Retinal pigment epithelial cell (primary cell): ENCODE measurements at places on chromosomes 7 and 10.

DNA sequence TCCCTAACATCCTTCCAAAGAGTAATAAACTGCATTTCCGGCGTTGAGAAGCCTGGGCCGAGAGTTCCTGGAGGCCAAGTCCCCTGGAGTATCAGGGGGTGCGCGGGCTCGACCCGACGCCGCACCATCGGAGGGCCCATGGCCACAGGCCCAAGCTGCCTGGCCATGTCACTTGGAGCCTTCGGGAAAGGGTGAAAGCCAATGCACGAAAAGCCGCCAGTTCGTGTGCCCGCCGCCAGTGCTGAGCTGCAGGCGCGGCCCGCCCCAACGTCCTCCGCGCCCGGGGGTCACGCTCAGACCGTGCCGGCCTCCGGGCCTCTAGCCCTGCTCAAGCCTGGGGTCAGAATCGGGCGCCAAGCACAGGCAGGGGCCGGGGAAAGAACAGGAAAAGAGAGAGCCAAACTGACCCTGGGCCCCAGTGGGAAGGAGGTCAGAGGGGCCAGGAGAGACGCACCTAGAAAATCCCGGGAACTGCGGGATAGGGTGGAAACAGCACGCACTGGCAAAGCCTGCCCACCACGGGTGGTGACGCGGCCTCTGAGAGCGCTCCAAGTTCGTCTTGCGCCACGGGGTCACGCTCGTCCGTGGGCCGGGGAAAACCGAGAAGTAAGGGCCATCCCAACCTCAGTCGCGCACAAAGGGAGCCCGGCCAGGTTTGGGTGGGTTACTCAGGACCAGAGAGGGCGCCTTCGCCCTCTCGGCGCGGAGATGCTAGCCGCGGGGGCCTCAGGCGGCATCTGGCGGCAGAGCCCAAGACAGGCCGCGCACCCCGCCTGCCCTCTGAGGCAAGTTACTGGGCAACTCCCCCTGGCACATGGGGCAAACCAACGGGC lies 4.2 kb upstream of the EBF3 start:
- no peak for DNase-seq

GRCh38 chr7:47040795-47041347 lies 541.0 kb downstream of the TNS3 start:
- no peak for DNase-seq

DNA sequence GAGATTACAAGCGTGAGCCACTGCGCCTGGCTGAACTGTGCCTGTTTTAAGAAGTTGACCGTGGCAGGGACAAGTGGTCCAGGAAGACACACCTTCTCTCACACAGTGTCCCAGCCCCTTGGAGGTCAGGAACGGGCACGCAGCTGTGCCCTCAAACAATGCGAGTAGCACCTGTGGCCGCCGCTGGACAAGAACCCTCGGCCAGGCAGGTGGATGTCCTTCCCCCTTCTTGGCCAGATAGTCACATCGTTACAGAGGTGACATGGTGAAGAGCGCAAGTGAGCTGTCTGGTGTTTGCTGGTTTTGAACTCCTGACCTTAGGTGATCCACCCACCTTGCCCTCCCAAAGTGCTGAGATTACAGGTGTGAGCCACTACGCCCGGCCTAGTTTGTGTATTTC lies 8.8 kb downstream of the ZFAND2A start:
- no peak for DNase-seq

DNA sequence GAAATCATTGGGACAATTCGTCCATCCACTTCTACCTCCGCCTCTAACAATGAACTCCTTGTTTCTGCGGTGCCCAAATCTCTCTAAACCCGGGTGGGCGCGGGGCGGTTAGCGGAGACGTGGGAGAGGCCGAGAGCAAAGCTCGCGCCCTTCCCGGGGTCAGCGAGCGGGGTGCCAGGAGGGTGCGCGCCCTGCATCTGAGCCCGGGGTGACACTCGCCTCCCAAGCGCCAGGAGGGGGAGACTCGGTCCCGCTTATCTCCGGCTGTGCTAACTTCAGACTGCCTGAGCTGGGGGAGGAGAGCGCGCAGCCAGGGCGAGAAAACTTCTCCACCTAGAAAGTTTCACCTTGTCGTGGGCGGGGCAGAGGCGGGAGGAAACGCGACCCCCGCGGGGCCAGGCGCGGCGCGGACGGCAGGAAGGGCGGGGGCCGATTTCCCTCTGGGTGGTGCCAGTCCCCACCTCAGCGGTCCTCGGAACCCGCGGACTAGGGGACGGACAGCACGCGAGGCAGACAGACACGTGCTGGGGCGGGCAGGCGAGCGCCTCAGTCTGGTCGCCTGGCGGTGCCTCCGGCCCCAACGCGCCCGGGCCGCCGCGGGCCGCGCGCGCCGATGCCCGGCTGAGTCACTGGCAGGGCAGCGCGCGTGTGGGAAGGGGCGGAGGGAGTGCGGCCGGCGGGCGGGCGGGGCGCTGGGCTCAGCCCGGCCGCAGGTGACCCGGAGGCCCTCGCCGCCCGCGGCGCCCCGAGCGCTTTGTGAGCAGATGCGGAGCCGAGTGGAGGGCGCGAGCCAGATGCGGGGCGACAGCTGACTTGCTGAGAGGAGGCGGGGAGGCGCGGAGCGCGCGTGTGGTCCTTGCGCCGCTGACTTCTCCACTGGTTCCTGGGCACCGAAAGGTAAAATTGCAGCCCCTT lies at the start of gene MET:
TSS of gene MET (plus strand) at position 516 of the 915 bp plus-strand sequence. CDS start 26,889 bp downstream, outside the sequence.
- peak; percentile 55 for DNase-seq

DNA sequence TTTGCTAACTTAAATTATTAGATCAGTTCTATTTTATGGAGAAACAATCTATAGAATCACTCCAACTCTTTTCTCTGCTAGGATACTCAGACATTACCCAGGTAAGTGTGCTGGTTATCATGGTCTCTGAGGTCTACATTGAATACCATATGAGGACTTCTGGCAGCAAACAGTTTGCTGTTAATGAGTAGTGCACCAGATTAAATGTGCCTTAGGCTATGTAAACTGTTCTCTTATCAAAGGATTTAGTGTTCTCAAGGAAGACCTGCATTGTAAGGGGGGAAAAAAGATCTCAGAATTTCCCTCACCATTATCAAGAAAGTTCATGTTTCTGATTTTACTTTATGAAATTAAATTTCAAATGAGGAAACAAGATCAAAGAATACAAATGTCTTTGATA lies 107.5 kb downstream of the ITGB8 start:
- DNase-seq: no peak

DNA sequence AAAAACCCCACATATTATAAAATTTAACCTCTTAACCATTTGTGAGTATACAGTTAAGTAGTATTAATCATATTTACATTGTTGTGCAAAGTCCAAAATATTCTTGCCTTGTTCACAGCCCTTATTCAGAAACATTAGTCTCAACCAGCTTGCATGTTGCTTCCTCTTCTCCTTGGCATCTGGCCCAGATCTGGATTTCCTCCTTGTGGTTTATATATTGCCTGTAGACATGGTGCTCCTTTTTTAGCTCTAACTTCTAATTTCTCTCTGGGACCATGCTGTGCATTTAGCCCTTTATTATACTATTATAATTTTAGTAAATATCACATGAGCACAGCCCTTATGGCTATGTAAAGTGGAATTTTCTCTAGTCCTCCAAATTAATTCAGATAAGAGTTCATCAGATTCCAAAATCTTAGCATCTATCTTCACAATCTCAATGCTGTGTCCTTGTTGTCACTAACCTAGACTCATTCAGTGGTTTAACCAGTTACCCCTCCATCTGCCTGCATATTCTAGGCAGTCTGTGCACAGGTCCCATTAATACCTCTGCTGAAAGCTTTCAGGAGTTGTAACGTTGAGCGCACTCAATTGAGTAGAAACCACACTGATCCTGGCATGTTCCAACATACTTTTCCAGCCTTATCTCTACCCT lies 7.9 kb downstream of the CPED1 start:
- DNase-seq: peak; percentile 70

DNA sequence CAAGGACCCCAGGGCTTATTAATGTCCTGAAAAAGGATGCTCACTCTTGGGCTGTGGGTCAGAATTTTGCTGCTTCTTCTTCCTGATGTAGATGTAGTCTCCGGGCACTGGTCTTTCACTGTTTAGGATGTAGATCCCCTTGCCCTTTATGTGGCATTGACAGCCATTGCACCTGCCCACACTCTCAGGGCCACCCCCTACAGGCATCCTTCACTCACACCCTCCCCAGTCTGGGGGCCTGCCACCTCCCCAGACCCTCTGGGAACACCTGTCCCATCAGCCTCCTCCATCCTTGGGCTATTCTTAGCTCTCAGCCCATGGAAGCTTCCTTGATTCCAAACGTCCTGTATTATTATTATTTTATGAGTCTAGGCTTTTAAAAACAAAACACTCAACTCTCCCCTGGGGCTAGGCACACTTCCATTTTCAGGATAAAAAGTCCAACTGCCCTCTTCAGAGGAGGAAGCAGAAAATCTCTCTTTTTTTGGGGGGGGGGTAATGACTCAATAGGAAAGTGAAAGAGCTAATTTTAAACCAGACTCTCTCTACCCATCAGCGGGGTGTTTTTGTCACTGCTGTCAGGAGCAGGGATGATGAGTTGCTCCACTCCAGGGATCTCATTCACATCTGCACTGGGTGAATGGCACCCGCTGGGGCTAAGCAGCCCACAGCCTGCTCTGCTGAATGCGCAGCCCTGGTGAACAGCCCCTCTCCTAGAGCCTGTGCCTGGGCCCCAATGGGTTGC lies 11.5 kb upstream of the KLRG2 start:
- no peak for DNase-seq
